ENCODE measurements at places on chromosomes 5 and 9. TPM values are rescaled to one million over a fixed set of nuclear protein-coding genes. Genes with fewer than 3 reads are reported as not detected.

DNA sequence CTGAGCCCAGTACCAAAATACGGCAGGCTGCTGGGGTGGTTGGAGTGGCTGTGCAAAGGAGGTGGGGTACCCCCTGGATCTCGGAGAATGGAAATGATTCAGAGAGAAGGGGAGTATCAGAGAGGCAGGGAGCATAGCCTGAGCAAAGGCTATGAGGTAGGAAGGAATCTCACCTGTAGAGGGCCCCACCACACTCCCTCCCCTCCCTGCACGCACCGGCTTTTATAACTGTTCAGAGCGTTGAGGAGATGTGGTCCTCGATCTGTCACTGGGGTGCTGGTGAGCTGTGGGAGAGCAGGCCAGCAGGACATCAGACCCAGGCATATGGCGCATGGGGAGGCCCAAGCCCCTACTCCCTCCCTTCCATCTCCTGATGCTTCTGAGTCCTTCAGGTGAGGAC is 13.2 kb downstream of the PHF19 start:
- DNase-seq = no peak

DNA sequence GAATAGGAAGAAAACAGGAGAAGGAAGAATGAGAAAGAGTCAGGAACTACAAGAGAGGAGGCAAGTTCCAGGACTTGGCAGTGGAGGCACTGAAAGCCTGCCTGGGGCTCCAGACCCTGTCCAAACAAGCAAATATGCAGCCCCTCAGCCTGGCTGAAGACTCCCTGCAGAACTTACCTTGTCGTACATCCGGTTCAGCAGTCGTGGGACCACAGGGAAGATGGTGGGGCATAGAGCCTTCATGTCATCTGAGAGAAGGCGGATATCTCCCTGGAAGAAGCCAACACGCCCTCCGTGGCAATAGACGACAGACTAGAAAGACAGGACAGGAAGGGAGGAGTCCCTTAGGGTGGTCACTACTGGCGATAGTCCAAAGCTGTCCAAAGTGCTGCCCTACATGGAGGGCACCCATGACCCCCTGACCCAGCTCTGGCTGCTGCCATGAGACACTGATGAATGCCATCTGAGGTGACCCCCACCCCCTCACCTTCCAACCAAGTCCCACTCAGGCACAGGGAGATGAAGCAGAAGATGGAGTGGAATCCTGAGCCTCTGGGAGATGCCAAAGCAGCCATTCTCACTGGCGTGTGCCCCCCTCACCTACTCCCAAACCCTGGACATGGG is 27.7 kb upstream of the MEIKIN start:
- DNase-seq = no peak

DNA sequence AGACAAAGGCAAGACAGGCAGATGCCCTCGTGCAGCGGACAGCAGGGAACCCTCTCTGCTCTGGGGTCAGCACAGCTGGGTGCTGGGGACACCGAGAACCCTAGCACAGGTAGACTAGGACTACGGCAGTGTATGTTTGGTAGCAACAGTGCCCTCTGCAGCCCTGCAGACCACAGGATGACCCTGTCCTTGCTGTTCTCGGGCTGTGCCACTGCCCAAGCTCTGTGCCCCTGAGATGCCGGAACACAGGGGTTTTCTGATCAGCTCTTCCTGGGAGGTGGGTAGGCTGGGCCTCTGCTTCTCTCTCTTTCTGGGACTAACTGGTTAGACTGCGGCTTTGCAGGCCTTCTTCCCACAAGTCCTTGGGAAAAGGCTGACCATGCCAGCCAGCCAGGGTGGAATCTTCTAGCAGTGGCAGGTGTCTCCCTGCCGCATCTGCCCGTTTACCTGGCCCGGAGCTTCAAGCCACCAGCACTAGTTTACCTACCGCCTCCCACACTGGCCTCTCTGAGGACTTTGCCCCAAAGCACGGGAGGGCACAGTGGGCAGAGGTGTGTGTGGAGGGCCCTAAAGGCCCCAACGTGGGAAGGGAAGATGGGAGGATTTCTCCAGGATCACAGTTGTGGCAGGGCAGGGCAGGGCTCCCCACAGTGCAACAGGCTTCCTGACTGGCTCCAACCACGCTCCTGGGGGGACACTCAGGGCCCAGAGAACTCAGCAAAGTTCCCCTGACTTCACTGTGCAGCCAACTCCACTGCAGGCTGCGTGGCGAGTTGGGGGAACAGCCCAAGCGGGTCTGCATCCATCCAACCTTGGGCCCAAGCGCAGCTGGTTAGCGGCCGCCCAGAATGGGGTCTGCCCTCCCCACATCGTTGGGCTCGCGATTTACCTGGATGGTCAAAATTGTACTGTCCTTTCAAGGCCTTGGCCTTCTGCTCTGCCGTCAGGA is 1.2 kb downstream of the UCK1 start:
- no peak for DNase-seq

GRCh38 chr5:101676646-101677045 is 619.4 kb downstream of the SLCO4C1 start:
- no peak for DNase-seq

DNA sequence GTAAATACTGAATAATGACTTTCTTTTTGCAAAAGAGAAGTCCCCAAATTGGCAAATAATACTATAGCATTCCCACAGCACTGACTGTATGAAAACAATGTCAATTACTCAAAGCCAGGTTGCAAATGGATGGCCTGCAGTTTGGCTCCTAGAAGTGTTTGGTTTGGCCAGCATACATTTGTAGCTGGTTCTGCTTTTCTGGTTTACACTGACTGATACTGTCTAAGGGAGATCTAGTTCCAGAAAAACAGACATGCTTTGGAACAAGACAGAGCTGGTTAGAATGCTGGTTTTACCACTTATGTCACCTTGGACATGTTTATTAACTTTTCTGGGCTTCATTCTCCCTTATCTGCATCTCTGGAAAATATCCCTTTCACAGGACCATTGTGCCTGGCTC is 81.5 kb upstream of the TRPM3 start:
- DNase-seq = no peak

GRCh38 chr5:147223948-147224791 is 10.7 kb upstream of the STK32A start:
- DNase-seq = no peak

- no peak for DNase-seq
Observed at GRCh38 chr5:172892713-172893112, 58.7 kb downstream of the ERGIC1 start.

GRCh38 chr9:114250235-114250568 is 72.7 kb upstream of the ORM1 start:
- DNase-seq = peak; percentile 58

DNA sequence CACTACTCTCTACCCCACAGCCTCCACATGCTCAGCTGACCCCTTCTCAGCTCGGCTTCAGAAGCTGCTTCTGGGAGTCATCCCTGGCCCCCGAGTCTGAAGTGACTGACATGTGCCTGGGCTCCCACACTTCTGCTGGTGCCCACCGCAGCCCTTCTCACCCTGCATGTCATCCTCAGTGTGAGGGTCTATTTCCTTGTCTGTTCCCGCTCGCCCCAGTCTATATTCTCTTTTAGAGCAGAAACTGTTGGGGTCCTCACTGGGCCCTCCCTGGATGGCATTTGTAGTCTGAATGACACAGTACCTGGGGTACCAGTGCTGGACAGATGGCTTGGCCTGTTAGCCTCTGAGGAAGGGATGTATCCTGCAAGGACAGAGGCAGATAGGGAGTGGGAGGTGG is 5.3 kb downstream of the ECSCR start:
- DNase-seq = no peak

DNA sequence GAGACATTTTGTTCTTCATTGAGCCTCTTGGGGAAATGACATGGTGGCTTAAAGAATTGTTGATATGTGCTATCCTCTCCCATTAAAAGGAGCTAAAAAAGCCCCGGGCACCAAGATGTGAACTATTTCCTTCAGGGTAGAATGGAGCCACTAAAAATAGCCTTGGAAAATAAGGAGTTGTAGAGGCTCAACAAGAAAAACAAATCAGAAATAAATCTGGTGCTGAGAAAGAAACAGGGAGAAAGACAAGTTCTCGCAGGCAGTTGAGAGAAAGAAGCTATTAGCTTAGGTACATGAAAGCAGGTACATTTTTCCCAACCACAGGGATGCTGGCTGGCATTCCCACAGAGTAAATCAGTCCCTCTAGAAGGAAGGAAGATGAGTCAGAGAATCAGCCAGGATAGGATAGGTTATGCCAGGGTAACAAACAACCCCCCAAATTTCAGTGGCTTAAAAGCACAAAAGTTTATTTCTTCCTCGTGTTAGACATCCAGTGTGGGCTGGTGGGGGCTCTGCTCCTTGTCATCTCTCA is 134.6 kb upstream of the ADRA1B start:
- DNase-seq = no peak

GRCh38 chr5:111628901-111629300 is 116.6 kb upstream of the STARD4 start:
- DNase-seq = no peak

- DNase-seq = no peak
Observed at GRCh38 chr5:179413711-179414458, 68.6 kb upstream of the ADAMTS2 start.

- no peak for DNase-seq
Observed at GRCh38 chr5:139341187-139341688, 416 bp upstream of the PAIP2 start.

DNA sequence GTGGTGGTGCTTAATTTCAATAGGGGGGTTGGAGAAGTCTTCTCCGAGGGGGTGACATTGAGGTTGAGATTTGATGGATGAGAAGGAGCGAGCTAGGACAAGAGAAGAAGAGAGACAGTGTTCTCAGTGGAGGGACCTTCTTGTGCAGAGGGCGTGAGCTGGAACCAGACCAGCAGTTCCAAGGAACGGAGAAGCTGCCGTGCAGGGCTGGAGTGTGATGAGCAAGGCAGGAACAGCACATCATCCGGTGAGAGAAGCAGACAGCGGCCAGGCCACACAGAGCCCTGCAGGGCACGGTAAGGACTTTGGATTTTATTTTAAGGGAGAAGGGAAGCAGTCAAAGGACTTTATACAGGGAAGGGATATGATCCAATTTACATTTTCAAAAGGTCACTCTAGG is 206.9 kb downstream of the MELK start:
- DNase-seq = no peak

GRCh38 chr5:27158775-27159174 is 120.4 kb upstream of the CDH9 start:
- no peak for DNase-seq

GRCh38 chr5:43415935-43416802 is 4.0 kb upstream of the CCL28 start:
- no peak for DNase-seq

GRCh38 chr5:151051066-151051930 is 29.5 kb downstream of the TNIP1 start:
- peak; percentile 92 for DNase-seq

DNA sequence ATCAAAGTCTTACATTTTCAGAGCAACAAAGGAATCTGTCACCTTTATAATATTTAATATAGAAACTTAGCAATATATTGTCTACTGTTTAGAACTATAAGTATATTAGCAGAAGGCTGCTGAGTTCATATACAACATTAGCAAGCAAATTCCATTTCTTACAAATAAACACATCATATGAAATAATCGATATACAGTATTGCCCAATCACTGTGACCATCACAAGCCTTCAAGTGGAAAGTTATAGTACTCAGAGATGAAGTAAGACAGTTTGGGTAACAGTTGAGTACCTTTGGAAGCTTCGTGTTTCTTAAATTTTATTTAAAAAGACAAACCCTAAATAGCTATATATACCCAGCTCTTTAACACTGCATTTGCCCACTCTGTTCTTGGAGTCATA is 135.2 kb upstream of the IRX1 start:
- DNase-seq = no peak

- DNase-seq = no peak
Observed at GRCh38 chr5:15354021-15354420, 146.0 kb upstream of the FBXL7 start.

IL7R gene
- 12.0 TPM for total RNA-seq

NR2F1 gene
- 2.7 TPM for total RNA-seq

PCDHA7 gene
- total RNA-seq = 0.17 TPM

IL17B gene
- 1.1 TPM for total RNA-seq
